Stimulated activated CD8-positive, alpha-beta memory T cell treated with anti-CD3 and anti-CD28 coated beads, Interleukin-7, amount 100 ng/mL, for 1 hour (primary cell): ENCODE measurements at places on chromosomes 4 and X.

DNA sequence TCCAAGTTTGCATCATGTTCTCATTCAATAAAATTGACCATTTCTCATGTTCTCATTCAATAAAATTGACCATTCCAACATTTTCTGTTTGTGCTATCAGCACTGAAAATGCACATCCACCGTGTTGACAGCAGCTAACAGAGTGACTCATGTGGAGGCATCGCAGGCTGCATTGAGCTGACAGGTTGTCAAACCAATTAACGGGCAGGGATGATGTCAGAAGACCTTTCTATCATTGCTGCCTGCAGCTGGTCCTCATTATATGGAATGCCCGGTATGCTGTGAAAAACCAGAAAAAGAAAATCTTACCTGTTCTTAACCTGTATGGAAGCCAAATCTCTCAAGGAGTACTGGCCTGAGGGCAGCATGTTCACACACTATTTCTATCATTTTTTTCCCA, 202.0 kb downstream of the SMIM20 start:
- DNase-seq: no peak

- no peak for DNase-seq
Observed at GRCh38 chr4:23232987-23233386, 540.2 kb downstream of the GBA3 start.

- DNase-seq: no peak
Observed at GRCh38 chr4:139451997-139452396, 1.9 kb upstream of the RAB33B start.

- DNase-seq: no peak
Observed at GRCh38 chrX:139802048-139802447, 94.1 kb upstream of the MCF2 start.

DNA sequence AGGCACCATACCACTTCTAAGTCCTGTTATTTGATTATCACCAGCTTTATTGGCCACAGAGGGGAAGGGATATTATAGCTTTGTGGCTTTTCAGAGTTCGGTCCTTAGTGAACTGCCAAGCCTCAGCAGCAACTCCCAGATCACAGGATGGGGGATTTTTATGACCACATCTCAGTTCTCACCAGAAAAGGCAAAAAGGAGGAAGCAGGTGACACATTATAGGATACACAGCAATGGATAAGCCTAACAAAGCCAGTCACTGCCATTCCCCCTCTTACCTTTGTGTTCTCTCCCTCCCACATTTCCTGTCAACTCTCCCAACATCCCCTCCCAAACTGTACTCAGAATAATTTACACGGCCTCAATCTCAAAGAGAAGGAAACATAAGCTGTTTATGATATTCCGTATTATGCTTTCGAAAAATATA, 142.8 kb downstream of the MGST2 start:
- no peak for DNase-seq

GRCh38 chrX:123308658-123309057, 124.6 kb downstream of the GRIA3 start:
- no peak for DNase-seq

- no peak for DNase-seq
Observed at GRCh38 chrX:3669841-3670475, 43.5 kb downstream of the PRKX start.

GRCh38 chr4:77433418-77433733, 172.2 kb upstream of the CXCL13 start:
- DNase-seq: no peak

- DNase-seq: no peak
Observed at GRCh38 chrX:72123471-72124185, 8.1 kb downstream of the RTL5 start.

- no peak for DNase-seq
Observed at GRCh38 chr4:24809376-24809775, 14.0 kb downstream of the SOD3 start.

GRCh38 chrX:13265549-13266132, 54.2 kb downstream of the ATXN3L start:
- no peak for DNase-seq

DNA sequence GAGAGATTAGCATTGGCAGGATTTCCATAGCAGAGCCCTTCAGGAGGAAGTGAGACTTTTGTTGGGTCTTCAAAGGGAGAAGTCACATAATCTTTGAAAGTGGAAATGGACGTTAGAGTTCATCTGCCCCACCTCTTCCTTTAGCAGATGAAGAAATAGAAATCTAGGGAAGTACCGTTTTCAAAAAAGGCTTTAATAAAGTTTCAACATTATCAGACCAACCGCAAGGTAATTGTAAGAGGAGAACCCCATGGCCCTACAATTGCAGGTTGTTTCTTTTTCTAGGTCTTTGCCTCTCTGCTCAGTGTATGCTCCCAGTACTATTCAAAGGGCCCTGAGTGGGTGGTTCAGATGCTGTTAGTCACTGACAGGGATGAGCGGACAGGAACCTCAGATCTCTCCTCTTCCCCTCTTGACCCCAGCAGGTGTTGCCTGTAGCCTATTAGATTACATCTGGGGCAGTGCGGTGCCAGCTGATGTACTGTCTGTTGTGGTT, 48.6 kb upstream of the AP1S2 start:
- no peak for DNase-seq

GRCh38 chr4:183099537-183100297, 660 bp downstream of the WWC2 start:
- DNase-seq: no peak

GRCh38 chrX:121256647-121257046, 209.2 kb downstream of the GLUD2 start:
- no peak for DNase-seq

DNA sequence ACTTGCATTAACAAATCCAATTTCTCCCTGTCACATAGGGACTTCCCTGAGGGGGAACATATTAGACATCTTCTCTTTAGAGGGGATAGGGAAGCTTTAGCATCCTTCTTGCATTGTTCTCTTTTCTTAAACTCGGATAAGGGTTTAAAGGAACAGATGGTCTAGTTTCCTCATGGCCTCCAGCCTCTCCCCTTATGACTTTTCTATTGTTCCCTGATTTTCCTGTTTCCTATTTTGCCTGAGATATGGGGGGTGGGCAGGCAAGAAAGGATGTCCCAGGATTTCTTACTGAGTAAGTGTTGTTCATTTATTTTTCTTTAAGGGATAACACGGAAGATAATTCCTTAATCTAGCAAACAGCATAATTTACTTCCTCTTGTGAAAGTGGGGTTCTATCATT, 107.7 kb upstream of the MAGEE2 start:
- DNase-seq: no peak

DNA sequence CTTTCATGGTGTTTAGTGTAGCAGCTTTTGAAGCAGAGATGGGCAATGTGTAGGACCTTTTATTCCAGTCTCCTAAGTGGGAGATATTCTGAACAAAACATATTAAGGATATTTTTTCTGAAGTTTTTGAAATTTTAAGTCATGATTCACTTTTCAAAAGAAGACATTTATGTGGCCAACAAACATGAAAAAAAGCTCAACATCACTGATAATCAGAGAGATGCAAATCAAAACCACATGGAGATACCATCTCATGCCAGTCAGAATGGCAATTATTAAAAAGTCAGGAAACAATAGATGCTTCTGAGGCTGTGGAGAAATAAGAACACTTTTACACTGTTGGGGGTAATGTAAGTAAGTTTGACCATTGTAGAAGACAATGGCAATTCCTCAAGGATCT, 76.0 kb downstream of the FAT4 start:
- DNase-seq: no peak

DNA sequence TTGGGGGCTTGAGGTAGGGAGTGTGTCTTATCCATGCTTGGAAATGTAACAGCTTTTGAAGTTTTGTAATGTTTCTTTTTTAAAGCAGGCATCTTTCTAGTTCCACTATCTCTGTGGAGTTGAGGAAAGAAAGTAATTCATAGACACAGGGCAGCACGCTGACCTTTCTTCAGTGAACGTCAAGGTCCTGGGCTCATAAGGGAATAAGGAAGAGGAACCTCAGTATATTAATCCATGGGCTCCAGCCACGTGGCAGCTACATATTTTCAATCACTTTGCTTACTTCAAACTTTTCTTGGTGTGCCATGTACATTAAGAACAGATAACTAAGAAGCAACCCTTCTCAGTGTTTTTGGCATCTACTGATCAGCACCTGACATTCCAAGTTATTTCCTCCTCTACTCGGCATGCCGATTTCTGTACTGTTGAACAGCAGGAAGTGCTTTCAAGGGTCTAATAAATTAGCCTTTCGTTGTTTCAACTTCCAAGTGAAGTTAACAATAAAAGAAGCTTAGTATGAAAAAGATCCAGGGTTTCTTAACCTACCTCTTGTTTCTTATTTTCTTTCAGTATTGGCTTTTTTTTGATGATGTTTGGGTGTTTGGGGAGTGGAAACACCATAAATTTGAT, 88.2 kb downstream of the SORBS2 start:
- no peak for DNase-seq

DNA sequence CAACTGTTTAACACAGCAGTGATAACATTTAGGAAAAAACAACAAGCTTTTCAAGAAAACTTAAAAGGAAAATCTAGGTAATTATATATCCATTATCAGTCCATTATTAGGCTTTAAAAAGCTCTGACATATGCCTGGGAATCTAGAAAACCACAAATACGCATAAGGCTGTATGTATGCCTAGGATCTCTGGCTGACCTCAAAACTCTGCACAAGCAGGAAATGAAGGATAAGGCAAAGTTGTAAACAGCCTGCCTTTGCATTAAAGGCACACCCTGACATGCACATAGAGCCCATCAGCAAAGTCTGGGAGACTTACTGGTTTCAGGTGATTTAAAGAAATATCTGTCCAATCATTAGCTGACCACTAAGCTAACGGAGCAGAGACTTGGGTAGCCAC, 14.0 kb downstream of the TIMP1 start:
- DNase-seq: no peak

- DNase-seq: no peak
Observed at GRCh38 chr4:5554376-5554775, 154.0 kb downstream of the EVC2 start.

GRCh38 chr4:54687887-54688841, 30.4 kb downstream of the KIT start:
- no peak for DNase-seq

DNA sequence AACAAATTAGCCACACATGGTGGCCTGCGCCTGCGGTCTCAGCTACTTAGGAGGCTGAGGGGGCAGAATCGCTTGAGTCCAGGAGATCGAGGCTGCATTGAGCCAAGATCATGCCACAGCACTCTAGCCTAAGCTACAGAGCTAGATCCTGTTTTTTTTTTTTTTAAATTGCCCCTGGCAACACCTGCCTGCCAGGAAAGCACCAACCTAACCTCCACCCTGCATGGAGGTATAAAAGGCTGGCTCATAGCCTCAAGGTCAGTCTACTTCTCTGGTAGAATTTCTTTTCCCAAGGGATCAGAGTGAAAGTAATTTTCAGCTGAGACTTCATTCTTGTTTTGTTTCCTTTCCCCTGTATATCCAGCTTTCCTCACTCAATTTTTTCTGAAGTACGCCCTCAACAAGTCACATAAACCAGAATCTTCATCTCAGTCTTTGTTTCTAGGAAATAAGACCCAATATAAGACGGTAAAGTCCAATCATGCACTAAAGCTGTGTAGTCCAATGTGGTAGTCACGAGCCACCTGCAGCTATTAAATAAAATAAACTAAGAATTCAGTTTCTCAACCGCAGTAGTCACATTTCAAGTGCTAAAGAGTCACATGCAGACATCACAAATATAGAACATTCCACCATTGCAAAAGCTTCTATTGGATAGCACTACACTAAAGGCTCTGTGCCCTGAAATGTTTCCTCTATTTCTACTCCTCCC, 113.3 kb downstream of the HPGD start:
- DNase-seq: no peak

GRCh38 chr4:95093936-95094929, 336.5 kb downstream of the BMPR1B start:
- DNase-seq: no peak

DNA sequence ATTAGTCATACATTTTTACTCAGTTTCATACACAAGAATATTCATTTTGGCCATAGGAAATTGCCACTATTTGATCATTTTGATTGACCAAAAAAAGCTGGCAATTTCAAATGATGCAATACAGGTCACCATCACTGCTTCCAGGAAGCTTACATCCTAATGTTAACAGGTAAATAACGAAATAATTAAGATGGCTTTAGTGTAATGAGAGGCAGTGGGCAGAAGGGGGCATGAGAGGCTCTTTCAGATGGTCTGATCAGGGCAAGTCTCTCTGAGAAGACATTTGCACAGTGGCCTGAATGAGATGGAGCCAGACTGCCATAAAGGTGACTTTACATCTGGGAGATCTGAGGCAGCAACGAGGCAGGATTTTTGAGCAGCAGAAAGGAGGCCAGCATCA, 170.7 kb downstream of the SLIT2 start:
- no peak for DNase-seq

- no peak for DNase-seq
Observed at GRCh38 chrX:139112432-139112831, 400.9 kb upstream of the FGF13 start.

DNA sequence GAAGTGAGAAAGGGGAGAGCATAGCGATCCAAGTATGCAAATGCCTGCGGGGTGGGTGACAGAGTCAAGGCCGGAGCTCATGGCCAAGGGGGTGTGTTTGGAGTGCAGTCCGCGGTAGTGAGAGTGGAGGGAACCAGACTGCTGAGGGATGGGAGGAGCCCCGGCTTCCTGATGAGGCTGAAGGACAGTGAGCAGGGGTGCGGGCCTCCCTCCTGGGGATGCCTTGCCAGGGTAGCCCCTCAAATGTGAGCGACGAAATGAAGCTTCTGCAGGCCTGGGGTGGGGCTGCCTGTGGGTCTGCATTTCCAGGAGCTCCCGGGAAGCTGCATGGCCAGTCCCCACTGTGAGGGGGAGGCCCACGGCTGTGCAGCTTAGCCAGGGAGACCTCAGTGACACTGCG, 45.0 kb downstream of the PSAPL1 start:
- no peak for DNase-seq

- DNase-seq: no peak
Observed at GRCh38 chrX:47743504-47743903, 84.5 kb upstream of the UXT start.

DNA sequence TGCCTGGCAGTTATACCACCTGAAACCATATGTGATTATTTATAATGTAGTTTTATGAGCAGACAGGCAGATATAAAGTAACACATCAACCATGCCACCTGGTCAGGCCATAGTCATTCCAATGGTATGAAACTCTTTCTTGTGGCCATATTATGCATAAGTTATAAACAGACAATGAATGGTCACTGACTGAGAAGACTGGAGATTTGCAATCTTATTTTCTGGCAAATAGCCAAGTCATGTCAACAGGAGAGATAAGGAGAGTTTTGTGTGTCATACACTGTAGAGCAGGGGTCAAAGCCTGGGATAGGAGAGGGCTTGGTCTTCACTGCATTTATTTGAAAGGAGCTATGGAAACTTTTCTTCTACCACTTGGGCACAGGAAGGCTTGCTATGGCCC, 29.5 kb downstream of the SORBS2 start:
- no peak for DNase-seq

- DNase-seq: no peak
Observed at GRCh38 chr4:6942238-6942800, 32.7 kb downstream of the TBC1D14 start.

GRCh38 chrX:9062641-9063040, 28.7 kb upstream of the FAM9B start:
- no peak for DNase-seq

GRCh38 chrX:112736310-112736709, 56.6 kb upstream of the LHFPL1 start:
- DNase-seq: no peak
